ENCODE measurements at places on chromosomes 16 and 17.

DNA sequence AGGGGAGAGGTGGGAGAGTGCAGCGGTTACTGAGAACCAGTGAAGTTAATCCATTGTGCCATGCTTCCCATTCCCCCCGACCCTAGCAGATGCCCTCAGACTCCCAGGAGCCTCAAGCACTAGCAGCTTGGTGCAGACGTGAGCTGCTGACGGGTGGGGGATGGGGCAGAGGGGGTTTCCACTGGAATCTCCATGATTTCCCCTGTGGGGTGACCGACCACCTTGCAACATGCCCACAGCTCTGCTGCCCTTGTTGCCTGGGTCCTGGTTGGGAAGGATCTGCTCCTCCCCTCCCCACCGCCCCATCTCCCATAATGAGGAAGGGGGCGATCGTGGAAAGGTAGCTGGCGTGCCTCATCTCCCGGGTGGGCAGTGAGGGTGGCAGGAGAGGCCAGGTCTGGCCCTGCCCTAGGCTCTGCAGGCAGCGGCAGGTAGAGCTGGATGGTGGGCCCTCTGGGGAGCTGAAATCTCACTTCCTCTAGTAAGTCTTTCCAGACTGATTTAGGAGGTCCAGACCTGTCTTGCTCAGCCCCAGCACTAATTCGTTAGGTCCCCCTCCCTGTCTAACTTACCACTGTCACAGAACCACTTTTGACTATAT, 9.6 kb downstream of the FLOT2 start:
- DNase-seq = no peak

GRCh38 chr16:11072420-11073153, 128.2 kb downstream of the CLEC16A start:
- DNase-seq = no peak

GRCh38 chr16:81891736-81892364, 112.8 kb downstream of the PLCG2 start:
- DNase-seq = no peak

DNA sequence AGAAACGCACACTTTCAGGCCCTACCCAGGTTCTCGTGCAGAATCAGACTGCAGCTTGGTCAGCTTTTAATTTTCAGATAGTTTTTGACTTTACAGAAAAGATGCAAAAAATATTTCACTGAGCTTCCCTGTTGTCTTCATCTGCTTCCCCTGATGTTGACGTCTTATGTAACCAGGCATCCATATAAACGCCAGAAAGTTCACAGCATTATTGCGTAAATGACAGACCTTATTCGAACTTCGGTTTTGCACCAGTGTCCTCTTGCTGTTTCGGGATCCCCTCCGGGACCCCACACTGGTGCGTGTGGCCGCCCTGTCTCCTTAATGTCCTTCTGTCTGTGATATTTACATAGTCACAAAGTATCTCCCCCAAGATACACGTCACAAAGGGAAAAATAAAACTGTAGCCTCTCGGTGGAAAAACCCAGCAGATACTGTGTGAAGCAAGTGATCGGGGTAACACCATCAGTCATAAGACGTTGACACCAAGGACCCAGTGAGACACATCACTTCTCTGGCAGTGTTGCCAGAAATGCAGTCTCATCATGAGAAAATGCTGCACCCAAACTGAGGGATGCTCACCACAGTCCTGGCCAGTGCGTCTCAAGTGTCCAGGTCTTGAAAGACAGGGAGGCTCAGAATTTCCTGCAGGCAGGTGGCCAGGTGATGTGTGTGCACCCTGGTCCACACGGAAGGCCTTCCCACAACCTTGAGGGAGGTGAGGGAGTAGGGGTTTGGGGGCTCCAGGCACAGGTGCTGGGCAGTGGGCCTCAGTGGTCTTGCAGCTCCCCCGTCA, 4.3 kb downstream of the BANP start:
- DNase-seq = no peak

- no peak for DNase-seq
Measured at GRCh38 chr17:51050291-51051033, 70.2 kb downstream of the SPAG9 start.

DNA sequence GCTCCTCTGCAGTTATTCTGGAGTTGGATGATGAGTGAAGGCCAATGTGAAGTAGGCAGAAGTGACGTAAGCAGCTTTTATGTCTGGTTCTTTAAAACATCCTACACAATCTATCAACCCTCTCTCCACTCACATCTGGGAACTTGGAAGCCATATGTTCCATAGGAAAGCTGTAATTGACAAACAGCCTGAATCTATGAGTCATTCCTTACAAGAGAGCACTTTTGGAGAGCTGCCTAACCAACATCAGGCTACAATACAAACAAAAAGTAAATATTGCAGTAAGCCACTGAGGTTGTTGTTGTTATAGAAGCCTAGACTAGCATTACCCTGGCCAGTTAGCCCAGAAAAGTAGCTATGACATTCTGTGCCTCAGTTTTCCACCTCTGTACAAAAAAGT, 5.9 kb downstream of the CCL7 start:
- DNase-seq = no peak

GRCh38 chr17:75668489-75668888, 1.4 kb downstream of the SAP30BP start:
- DNase-seq = no peak

DNA sequence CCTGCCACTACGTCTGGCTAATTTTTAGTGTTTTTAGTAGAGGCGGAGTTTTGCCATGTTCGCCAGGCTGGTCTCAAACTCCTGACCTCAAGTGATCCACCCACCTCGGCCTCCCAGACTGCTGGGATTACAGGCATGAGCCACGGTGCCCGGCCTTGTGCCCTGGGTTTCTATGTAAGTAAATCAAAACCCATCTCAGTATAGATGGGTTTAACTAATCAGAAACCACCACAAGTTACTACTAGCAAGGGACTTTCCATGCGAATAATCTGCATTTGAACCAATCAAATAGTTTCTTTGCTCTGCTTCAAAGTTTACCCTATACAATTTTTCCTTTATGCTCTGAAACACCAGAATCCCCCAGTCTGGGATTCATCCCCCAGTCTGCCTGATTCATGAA, 16.5 kb upstream of the EIF1 start:
- no peak for DNase-seq

GRCh38 chr16:84821728-84822689, 2.2 kb downstream of the CRISPLD2 start:
- DNase-seq = no peak

DNA sequence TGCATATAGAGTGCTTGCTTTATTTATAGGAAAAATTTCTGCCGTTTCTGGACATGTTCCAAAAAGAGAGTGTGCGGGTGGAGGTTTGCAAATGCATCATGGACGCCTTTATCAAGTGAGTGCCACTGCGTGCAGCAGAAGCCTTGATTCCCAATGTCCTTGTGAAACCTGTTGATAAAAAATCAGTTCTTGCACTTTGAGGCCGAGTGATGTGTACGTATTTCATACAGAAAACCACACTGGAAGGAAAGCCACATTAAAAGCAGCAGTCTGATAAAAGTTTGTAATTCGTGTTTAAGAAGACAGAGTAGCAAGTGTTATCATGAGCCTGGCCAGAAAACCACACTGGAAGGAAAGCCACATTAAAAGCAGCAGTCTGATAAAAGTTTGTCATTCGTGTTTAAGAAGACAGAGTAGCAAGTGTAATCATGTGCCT, 78.0 kb downstream of the KNOP1 start:
- DNase-seq = no peak

- no peak for DNase-seq
Measured at GRCh38 chr17:81487089-81487486, 25.5 kb downstream of the ACTG1 start.

- DNase-seq = no peak
Measured at GRCh38 chr16:84141143-84141670, 3.8 kb downstream of the HSDL1 start.

DNA sequence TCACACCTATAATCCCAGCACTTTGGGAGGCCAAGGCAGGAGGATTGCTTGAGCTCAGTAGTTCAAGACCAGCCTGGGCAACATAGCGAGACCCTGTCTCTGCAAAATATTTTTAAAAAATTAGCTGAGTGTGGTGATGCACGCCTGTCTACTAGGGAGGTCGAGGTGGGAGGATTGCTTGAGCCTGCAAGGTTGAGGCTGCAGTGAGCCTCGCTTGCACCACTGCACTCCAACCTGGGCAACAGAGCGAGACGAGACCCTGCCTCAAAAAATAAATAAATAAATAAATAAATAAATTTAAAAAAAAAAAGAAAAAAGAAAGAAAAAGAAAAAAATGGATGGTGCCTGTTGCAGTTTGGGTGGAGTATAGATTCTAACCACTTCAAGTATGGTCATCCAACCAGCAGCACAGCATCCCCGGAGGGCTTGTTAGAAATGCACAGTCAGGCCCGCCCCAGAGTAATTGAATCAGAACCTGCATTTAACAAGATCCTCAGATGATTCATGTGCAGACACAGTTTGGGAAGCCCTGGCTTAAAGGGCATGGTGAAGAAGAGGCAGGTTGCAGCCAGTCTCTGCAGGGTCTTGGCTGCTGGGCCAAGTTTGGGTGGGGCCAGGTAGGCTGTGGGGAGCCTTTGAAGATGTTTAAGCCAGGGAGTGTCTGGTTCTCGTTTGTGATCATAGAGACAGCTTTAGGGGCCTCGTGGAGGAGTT, 40.8 kb downstream of the MRC2 start:
- no peak for DNase-seq

DNA sequence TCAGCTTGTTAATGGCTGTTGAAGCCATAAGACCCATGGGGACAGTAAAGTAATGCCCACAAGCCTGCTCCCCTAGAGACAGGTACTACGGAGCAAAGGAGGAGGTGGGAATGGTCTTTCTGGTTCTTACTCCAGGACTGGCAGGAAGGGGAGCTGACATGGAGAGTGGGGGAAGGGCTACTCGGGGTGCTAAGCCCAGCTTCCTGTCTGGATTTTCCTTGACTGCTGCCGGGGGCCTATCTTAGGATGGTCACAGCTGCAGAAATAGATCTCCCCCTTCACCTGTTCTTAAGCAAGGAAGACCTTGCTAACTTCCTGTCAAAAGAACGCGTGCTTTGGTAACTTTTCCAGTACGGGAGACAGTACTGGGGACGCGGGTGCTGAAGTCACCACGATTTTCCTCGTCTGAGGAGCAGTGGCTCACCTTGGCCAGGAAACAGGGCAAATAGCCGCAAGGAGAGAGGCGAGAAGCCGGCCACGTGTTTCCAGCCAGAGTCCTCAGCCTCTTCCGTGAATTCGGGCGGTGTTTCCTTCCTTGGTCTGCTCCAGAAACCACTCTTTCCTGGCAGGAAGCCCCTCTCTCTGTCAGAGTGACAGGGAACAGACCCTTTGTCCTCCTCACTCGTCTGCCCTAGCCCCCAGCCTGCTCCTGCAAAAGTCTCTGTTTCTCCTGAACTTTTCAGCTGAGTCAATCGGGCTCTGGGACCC, 656 bp upstream of the PRR29 start:
- DNase-seq = no peak

DNA sequence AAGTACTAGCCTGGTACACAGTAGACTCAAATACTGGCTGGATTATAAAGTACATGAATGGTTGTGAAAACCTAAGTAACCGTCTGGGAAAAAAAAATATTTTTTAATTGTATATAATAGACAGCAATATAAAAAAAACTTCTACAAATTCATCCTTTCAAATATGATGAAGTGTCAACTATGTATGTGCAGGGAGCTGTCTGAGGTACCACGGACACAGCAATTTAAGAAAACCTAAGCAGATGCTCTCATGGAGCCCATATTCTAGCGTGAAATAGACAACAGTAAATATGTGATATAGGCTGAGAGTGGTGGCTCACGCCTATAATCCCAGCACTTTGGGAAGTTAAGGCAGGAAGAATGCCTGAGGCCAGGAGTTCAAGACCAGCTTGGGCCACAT, 104.6 kb downstream of the TTC19 start:
- DNase-seq = no peak

DNA sequence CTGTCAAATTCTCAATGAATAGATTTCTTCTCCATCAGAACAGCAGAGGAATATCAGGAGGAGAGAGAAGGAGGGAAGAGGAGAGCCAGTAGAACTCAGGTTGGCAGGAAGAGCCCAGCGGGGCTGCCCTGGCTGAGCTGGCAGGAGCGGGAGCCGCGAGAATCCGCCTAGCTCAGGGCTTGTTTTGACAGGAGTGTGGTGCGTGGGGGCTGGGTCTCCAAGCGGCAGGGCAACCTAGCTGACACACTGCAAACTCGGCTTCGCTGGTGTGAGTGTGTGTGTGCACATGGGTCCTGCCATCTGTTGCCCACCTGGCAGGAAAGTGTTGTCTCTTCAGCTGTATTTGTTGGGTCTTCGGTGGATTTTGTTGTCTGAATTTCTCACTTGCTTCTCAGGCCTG, 27.9 kb upstream of the BCAR1 start:
- DNase-seq = no peak

- DNase-seq = no peak
Measured at GRCh38 chr17:34386343-34386696, 23.3 kb upstream of the CCL1 start.

DNA sequence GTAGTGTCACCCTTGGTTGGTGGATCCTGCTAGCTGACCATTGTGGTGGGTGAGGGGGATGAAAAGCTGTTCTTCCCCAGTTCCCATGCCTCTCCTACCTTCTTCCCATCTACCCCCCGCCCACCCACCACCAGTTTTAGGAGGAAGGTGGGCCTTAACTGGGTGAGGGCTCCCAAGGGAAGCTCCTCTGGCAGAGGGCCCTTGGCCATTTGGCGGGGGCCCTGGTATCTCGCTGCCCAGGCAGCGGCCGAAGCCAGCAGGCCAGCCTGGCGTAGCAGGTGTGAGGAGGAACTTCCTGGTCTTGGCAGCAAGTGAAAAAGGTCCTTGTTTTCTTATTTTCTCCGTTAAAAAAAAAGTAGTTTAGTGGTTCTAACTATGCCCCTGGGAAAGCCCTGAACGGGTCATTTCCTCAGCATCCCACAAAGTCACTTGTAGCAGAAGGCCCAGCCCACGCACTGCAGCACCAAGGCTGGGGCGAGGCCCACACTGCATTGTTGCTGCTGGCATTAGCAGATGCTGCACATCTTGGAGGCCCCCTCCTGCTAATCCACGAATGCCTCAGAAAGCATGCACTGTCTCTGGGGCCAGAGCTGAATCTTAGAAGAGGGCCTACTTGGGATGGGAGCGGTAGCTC, 72.5 kb downstream of the MPRIP start:
- no peak for DNase-seq

GRCh38 chr16:56860226-56861020, 4.6 kb upstream of the SLC12A3 start:
- peak; percentile 10 for DNase-seq

- no peak for DNase-seq
Measured at GRCh38 chr16:3608069-3608468, 3.3 kb downstream of the SLX4 start.

- DNase-seq = no peak
Measured at GRCh38 chr17:59287891-59288290, 43.6 kb upstream of the YPEL2 start.

GRCh38 chr17:8563981-8564602, 66.4 kb downstream of the MYH10 start:
- DNase-seq = no peak

- DNase-seq = no peak
Measured at GRCh38 chr17:46810837-46811236, 7.7 kb downstream of the WNT3 start.

- peak; percentile 47 for DNase-seq
Measured at GRCh38 chr17:45852535-45853297, 8.0 kb downstream of the SPPL2C start.
